ENCODE measurements at places on chromosomes 16 and 17.

DNA sequence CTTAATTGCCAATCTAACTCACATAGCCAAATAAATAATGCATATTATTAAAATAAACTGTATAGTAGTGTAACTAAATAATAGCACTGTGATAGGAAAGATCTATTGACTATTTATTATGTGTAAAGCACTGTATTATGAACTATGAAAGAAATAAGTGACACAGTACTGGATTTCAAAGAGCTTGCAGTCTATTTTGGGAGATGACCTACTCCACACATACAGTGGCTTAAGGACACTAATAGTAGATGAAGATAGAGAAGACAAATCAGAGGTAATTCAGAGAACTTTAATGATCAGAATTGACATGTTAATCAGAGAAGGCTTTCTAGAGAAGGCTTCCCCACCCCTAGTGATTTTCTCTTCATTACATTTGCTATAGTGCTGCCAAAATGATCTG lies 14.6 kb downstream of the LASP1NB start:
- no peak for DNase-seq

- no peak for DNase-seq
Measured at GRCh38 chr17:48588528-48588927, 1.5 kb downstream of the HOXB3 start.

DNA sequence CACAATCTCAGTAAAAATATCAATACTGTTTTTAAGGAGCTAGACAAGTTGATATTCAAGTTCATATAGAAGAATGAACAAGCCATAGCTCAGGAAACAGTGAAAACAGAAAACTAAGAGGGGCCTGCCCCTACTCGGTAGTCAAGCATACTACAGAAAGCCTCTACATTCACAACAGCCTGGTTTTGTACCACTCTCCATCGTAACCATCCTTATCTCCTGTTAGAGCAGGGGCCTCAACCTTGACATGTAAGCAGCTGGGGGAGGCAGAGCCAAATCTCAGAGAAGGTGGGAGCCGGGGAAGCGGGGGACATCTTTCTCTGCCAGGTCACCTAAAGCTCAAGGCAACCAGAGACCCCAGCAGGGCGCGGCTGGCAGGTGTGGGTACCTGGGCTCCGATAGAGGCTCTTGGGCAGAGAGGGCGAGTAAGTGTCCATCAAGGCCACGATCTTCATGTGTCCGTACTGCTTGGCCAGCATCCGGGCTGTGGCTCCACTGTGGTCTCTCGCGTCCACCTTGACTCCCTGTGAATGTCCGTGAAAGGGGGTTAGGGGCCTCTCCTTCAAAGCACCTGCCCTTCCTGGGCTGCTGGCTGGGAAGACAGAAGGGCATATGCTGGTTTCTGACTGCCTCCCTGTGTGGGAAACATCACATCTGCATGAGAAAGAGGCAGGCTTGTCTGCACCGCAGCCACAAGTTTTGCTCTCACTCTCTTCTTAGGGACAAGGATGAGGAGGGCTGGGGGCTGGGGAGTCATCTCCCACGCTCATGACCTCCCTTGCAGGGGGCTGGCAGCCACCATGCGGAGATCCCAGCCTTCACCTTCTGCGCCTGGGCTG lies 20.2 kb downstream of the ANKS3 start:
- DNase-seq = peak; percentile 68

DNA sequence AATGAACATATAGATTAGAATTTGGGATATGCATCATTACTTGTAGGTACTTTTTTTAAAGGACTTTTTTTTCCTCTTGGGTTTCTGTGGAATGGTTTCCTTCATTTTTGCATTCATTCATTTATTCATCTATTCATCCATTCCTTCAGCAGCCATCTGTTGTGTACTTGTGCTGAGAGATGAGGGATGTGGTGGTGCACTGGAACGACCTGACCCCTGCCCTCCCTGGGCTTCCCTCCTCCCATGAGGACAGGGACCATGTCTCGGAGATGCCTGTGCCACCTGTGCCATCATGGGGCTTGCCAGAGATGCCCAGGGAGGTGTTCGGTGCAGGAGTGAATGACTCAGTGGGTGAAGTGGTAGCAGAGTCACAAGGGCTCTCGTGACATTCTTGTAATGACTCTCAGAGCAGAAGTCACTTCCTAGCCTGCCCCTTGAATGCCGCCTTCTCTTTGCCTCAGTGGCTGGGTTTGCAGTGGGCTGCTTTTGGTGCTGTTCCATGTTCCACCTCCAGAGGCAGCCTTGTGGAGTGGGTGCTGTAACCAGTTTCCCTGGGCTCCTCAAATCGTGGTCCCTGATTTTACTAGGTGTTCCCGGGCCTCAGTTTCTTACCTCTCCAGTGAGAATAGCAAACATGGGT lies 43.9 kb downstream of the CLEC16A start:
- peak; percentile 51 for DNase-seq

DNA sequence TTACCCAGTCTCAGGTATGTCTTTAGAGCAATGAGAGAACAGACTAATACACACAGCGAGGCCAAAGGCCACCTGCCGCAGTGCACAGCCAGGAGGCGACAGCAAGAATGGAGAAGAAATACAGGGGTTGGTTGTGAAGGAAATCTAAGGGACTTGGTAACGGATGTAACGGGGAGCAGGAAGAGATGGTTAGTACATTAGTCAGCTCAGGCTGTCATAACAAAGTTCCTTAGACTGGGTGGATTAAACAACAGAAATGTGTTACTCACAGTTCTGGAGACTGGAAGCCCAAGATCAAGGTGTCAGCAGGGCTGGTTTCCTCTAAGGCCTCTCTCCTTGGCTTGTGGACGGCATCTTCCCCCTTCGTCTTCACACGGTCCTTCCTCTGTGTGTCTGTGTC lies 47.1 kb downstream of the TVP23C start:
- DNase-seq = no peak

Measured in iPS-NIHi11 (cell line).